ENCODE measurements at places on chromosomes 13 and 19. TPM values are rescaled to one million over a fixed set of nuclear protein-coding genes. Genes with fewer than 3 reads are reported as not detected.

DNA sequence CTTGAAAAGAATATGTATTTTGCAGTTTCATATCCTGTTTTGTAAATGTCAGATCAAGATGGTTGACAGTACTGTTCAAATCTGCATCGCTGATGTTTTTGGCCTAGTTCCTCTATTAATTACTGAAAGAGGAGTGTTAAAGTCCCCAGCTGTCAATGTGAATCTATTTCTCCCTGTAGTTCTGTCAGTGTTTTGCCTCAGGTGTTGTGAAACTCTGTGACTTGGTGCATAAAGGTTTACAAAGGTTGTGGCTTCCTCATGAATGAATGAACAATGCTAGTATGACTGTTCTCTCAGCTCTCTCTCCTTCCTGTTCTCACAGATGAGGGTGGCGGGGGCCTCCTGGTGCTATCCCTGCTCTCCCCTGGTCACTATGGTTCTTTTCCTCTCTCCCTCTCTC is 142.4 kb downstream of the MYCBP2 start:
- no peak for DNase-seq

CYP2B6 gene
- 3.6 TPM for polyA plus RNA-seq

NANOS3 gene
- polyA plus RNA-seq = 1.2 TPM

DNA sequence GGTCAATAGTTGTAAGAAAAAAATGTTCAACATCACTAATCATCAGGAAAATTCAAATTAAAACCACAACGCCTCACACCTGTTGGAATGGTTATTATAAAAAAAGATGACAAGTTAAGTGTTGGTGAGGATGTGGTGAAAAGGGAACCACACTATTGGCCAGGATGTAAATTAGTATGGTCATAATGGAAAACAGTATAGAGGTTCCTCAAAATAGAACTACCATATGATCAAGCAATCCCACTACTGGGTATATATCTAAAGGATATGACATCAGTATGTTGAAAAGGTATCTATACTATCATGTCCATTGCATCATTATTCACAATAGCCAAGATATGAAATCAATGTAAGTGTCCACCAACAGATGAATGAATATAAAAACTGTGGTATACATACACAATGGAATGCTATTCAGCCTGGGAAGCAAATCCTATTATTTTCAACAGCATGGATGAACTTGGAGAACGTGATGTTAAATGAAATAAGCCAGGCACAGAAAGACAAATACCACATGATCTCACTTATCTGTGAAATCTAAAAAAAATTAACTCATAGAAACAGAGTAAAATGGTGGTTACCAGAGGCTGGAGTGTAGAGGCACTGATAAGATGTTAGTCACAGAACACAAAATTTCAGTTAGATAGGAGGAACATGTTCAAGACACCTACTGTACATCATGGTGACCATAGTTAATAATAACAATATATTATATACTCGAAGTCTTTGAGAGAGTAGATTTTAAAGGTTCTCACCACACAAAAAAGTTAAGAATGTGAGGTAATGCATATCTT is 56.6 kb downstream of the TBC1D4 start:
- no peak for DNase-seq

SLC25A41 gene
- polyA plus RNA-seq = 1.0 TPM

PRSS57 gene
- 0.18 TPM for polyA plus RNA-seq

- DNase-seq = no peak
These were observed 15.0 kb downstream of the NUFIP1 start for GRCh38 chr13:44974056-44974793.

DNA sequence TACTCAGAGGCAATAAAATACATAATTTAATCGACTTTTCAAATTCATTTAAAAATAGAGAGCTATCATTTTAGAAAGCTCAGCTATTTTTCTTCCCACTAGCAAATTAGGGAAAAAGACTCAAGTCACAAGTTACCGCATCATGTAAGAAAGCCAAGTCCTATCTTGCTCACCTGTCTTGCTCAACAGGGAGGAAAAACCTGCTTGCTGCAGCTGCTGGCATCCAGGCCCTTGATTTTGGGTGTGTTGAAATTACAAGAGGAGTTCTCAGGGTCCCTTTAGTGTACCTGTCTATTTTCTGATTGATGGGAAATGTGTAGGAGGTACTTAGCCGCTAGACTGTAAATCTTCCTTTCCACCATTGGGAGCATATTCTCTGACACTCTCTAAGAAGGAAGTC is 22.2 kb downstream of the SLC10A2 start:
- DNase-seq = no peak

DNA sequence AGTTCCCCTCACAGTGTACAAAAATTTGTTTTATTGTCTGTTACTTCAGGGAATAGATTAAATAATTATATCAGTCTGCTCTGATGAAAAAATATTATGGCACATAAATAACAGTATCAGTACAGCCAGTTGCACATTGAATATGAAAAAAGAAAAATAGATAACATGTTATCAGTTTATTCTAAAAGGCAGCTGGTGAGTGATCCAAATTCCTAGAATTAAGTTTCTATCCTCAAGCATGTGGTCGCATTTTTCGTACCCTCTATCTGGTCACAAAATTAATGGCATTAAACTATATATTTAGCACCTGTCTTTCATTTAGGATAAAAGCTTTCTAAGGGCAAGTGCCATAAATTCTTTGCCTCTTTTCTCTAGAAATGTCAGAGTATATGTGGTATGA is 944.8 kb upstream of the PCDH9 start:
- DNase-seq = no peak

GRCh38 chr13:29830000-29830399 is 20.4 kb downstream of the UBL3 start:
- no peak for DNase-seq

- DNase-seq = no peak
These were observed 22.4 kb downstream of the ZNF71 start for GRCh38 chr19:56617531-56617930.
